ENCODE measurements at places on chromosomes 12 and 14. TPM values are rescaled to one million over a fixed set of nuclear protein-coding genes. Genes with fewer than 3 reads are reported as not detected.

The CLEC2A gene
- not detected for total RNA-seq

The WNT1 gene
- not detected for total RNA-seq

The SLC38A4 gene
- 2.8 TPM for total RNA-seq

The CLEC14A gene
- not detected for total RNA-seq

The PSMC6 gene
- total RNA-seq, result 113 TPM

The CDKL1 gene
- 3.8 TPM for total RNA-seq
